ENCODE measurements at places on chromosomes 16 and 17.

DNA sequence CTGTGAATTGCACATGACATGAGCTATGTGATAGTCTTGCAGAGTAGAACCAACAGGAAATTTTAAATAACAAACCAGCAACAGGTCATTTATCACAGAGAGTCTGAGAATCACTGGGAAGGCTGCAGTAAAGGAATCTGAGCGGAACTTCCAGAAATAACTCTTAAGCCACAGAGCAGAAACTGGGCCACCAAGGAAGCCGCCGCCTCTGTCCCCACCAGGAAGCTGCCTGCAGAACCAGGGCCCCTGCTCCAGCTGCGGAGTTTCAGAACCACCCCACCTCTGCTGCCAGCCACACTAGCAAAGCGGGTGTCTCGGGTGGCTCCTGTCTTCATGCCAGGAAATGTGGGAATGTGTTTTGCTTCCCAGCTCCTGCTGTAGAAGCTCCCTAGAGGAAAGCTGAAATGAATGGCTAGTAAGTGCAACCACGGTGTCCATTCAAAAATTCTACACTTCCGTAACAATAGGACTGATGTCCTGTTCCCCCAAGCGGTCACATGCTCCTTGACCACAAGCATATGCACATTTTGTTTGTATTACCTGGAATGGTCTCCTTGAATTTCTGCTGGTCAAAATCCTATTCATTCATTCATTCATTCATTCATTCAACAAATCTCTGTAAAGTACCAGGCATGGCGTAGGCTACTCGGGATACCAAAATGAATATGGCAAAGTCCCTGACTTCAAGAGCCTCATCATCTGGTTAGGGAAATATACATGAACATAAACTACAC, 7.7 kb upstream of the ITPRIPL2 start:
- no peak for DNase-seq

DNA sequence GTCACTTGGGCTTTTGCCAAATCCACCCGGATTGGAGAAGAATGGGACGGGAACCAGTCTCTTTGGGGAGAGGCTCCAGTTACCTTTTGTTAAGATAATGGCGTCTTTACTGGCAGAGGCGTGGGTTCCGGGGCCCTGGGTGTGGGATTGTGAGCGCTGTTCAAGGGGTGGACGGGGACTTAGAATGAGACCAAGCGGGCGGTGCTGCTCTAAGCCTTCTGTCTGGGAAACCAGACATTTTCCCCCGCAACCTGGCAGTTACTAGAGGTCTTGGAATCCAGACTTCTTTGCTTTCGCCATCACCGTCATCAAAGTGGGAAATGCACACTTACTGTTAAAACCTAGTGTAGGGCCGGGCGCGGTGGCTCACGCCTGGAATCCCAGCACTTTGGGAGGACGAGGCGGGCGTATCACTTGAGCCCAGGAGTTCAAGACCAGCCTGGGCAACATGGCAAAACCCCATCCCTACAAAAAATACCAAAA, 706 bp downstream of the TEN1 start:
- no peak for DNase-seq

DNA sequence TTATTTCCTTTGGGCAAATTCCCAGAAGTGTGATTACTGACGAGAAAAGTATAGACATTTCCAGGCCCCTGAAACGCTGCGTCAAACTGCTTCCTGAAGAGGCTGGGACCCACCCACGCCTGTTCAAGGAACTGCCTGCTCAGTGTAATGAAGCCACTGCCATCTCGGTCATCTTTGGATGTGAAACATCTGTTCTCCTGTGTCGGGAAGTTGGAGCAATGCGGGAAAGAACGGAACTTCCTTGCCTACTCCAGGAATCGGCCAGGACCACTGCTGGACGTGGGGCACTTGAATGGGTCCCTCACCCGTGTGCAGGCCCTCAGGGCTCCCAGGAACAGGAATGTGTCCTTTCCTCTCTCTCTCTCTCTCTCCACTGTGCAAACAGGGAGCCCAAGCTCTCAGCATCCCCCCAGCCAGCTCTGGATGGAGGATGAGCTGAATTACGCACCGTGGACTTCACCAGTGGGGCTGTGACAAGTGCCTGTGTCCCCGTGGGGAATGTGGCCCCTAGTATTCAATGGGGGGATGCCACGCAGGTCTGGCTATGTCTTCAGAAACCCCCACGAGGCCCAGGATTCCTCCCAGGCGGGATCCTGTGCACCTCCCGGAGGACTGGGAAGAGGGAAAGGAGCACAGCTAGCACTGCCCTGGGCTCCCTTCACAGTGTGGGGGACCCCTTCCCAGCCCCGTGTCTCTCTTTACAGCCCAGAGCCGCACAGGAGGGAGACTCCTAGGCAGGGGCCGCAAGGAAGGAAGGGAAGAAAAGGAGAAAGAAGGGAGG, 18.3 kb upstream of the LITAF start:
- no peak for DNase-seq

DNA sequence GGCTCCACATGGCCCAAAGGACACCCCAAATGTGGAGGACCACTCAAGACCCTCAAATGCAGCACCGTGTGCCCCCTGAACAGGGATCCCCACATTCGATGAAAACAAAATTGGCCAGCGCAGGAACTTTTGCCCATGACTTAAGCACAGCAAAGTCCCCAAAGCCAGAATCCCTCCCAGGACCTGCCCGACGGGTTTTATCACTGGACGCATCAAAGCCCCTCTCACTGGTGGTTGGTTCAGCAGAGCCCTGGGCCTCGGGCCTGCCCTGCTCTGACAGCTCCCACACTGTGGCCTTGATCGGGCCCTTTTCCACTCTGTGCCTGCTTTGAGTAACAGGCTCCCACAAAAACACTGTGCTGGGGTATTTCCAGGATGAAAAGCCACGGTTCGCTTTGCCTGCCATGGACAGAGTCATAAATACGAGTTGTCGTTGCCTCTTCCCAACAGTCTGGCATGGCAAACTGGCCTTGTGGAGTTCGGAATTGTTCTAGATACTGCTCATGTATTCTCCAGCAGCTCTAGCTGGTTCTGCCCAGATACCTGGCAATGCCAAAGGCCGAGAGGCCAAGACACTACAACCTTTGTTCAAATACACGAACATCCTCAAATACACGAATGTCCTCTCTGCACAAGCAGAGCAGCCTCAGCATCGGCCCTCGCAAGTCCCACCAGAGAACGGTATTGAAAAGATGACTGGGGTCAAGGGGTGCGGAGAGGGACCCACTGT, 46.4 kb downstream of the TBC1D16 start:
- no peak for DNase-seq

GRCh38 chr16:86516623-86517003, 6.3 kb downstream of the FOXF1 start:
- no peak for DNase-seq

DNA sequence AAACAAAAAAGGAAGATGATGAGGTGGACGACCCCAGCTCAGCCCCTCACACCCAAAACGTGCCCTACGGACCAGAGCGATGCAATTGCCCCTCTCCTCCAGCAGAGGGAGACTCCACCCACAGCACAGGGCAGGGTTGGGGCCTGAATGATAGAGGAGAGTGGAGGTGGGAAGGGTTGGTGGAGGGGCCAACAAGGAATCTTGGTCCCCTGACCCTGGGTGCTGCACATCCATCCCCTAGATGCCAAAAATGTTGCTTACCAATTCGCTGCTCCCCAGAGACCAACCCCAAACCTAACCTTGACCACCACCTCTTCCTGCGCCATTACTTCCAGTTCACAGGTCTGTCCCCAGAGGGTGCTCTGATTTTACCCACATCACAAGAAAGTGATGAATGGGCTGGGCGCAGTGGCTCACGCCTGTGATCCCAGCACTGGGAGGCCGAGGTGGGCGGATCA, 12.9 kb downstream of the P2RX5 start:
- peak; percentile 34 for DNase-seq

DNA sequence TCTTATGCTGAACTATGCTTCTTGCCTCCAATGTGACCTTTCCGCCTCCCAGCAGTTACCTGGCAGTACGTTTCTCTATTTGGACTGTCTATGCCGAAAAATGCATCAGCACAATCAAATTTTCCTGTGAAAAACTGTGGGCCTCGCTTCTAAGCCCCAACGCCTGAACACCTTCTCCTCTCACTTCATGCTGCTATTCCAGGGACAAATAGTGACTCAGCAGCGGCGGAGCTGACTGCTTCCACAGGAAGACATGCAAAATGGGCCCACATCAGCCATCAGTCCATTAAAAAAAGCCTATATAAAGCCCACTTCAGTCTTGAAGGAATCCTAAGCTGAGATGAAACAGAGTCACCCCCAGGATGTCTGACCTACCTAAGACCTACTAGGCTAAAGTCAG, 10.5 kb upstream of the PIP4K2B start:
- DNase-seq, result no peak

GRCh38 chr17:2802574-2802973, 6.3 kb downstream of the RAP1GAP2 start:
- DNase-seq, result no peak

DNA sequence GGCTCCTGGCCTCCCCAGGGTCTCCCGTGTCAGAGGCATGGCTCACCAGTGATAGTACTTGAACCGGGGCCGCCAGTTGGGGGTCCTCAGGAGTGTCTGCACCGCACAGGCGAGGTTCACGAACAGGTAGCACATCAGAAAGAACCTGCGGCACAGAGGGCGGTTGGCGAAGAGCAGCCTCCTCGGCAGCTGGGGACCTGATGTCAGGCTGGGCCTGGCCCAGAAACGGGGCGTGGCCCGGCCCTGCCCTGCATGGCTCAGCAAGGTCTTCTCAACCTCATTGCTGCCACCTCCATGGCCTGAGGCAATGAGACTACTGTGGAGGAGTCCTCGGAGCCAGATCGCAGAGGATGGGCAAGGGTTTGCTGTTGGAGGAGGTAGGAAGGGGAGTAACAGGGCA, 4.1 kb upstream of the LCAT start:
- DNase-seq, result no peak

DNA sequence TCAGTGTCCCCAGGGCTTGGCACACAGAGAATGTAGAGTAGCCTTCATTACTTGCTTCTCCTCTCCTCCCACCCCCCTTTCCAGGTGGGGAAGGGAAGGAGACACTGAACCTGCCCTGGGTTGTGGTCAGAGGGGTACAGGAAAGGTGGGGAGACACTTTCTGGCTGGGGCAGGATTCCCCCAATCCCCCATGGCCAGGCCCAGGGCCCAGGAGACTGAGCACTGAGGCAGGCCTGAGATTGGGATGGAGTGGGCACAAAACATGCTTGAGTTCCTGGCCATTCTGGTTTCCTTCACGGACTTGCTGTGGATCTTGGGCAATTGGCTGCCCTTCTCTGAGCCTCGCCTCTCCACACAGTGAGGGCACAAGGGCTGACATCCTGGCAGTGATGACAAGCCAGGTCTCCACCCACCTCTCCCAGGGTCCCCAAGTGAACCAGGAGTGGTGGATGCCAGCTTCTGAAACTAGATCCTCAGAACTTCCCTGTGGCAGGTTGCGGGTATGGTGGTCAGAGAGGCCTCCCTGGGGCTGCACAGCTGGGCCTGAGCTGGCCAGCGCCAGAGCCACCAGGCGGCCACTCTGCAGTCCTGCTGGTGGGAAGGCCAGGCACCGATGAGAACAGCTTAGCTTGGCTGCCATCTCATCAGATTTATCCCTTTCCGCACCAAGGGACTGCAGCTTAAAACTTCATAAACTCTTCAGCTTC, 9.3 kb downstream of the ZNF629 start:
- DNase-seq, result no peak

- DNase-seq, result no peak
Observed at GRCh38 chr16:48613061-48613957, 3.3 kb upstream of the N4BP1 start.

DNA sequence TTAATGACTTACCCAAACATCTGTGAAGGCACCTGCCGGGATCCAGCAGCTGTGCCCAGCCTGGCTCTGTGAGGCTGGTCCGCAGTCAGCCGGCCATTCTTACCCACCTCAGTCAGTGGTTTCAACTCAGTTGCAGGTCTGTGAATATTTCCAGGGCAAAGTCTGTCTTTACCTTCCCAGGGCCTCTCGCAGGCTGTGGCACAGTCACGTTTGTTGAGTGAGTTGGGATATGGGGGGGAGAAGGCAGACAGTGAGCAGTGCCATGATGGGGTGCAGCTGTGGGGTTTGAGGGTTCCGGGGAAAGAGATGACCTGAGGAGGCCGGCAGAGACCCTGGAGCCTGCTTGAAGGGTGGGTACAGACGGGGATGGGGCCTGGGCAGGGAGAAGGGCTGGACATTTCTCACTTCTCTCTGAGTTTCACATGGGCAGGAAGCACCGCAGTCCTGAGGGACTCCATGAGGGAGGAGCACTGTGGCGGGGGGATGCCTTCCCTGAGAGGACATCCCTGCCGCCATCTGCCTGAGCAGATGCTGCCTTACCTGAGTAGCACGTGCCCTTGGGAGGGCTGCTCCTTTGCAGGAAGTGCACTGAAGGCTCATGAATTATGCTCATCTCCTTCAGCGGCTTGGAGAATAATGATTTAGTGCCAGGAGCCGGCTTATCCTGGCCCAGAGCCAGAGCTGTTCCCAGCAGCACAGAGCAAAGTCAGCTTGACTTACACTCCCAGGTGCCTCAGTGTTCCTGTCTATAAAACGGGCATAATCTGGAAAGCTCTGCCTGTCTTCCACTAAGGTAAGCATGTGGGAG, 48.1 kb downstream of the KSR1 start:
- no peak for DNase-seq

DNA sequence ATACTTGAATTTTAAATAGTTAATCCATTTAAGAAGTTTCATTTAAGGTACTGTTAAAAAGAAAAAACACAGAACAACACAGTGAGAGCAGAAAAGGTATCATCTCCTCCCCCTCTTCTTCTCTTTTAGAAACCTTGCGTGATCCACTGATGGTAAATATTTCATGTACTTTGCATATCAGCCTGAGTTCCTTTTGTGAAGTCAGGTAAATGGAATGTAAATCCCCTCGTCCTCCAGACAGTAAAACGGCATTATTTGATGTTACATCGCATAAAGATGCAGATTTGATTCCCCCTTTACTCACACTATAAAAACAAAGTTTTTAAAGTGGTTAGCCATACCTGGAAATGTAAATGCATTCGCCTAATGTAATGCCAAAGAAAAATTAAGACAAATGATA, 234.4 kb downstream of the WWOX start:
- DNase-seq, result no peak

DNA sequence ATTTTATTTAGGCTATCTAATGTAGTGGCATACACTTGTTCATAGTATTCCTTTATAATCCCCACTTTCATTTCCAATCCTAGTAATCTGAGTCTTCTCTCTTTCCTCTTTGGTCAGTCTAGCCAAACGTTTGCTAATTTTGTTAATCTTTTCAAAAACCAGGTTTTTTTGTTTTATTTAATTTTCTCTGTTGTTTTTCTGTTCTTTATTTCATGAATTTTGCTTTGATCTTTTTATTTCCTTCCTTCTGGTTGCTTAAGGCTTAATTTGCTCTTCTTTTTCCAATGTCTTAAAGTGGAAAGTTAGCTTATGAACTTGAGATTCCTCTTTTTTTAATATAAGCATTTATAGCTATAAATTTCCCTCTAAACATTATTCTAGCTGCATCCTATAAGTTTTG, 68.9 kb downstream of the NACA2 start:
- no peak for DNase-seq
